ENCODE measurements at places on chromosomes 4 and X.

- DNase-seq = no peak
These were observed 86.9 kb downstream of the TMEM164 start for GRCh38 chrX:110089656-110090403.

GRCh38 chrX:23765449-23765848, 17.5 kb upstream of the SAT1 start:
- DNase-seq = no peak

DNA sequence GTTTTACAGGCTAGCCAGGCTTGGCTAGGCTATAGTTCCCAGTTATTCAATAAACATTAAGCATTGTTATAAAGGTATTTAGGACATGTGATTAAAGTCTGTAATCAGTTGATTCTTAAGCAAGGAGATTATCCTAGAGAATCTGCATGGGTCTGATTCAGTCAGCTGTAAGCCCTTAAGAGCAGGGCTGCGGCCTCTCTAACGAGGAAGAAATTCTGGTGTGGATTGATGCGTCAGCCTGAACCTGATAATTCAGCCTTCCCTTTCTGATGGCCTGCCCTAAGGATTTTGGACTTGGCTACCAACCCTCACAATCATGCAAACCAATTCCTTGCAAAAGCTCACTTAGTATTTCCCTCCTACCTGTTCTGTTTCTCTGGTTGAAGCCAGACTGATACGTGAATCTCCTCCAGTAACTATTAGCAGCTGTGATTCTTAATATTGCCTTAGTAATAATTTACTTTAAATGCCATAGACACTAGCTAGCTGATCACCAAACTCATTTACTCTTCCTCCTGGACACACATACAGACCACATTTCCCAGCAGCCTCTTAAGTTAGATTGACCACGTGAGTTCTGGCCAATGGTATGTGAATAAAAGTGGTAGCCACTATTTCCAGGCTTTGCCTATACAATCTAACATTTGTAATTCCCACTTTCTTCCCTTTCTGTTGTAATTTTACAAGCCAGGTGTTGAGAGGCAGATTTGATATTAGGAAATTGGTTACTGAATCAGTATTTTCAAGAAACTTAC, 678.0 kb upstream of the INTU start:
- DNase-seq = no peak

DNA sequence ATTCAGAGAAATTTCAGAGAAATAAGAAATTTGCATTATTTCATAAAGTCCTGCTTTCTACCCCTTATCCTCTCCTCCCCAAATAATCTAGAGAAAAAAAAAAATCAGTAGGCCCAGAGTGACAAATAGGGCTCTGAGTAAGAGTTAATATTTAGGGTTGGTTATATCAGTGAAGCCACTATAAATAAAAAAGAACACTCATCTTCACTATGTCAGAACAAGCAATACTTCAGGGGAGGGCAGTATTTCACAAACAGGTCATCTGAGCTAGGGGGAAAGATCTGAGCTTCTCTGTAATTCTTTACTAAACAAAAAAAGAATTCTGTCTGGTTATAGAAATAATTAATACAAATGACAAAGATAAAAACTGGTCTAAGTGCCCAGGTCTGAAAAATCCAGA, 39.4 kb downstream of the PDE5A start:
- DNase-seq = no peak

- DNase-seq = no peak
These were observed 105.0 kb upstream of the NR0B1 start for GRCh38 chrX:30414144-30414543.

GRCh38 chr4:169668069-169668721, 47.8 kb downstream of the CLCN3 start:
- DNase-seq = no peak

GRCh38 chrX:120311727-120312063, 434 bp upstream of the TMEM255A start:
- no peak for DNase-seq

- no peak for DNase-seq
These were observed 60.0 kb downstream of the ARHGAP10 start for GRCh38 chr4:147791865-147792264.

DNA sequence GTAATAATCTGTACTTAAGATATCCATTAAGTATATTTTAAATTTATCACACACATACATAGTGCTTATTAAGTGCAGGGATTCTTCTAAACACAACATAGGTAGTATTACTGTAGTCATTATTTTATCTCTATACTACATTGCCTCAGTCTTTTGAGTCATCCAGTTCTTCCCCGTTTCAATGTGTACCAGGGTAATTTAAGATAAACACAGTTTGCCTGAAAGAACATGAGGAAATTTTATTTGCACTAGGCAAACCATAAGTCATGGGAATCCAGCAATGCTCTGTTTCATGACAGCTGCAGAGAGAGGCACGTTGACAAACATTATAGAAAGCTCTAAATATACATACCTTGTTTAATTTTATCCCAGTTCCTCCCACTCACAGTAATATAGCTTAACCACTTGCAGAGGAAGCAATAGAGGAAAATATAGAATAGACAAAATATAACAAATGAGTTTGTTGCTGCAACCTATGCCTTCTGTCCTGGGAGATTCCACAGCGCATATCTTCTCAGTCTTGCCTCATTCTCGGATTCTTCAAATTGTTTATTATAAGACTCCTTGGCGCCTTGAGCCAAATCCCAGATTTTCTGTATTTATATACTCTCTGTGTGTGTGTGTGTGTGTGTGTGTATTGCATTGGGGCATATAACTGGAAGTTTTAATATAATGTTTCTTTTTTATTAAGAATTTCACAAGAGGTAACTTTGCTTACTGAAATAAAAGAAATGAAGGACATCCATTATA, 258.6 kb downstream of the FAM133A start:
- DNase-seq = peak; percentile 31

- DNase-seq = no peak
These were observed 96.4 kb upstream of the C1GALT1C1 start for GRCh38 chrX:120726294-120726693.

DNA sequence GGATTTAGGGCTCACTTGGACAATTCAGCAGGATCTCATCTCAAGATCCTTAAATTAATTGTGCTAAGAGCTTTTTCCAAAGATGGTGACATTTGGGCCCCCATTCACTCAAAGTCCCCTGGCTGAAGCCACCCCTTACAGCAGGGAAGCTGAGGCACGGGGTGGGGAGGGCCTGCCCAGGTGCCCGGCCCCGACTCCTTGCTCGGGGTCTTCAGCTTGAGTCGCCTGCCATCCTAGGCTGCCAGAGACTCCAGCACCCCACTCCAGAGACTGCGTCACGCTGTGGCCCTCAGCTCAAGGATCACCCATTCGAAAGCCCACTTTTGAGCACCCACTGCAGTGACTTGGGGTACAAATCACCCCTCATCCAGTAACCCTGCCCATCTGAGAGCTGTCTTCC, 39.2 kb upstream of the GPR78 start:
- DNase-seq = no peak

DNA sequence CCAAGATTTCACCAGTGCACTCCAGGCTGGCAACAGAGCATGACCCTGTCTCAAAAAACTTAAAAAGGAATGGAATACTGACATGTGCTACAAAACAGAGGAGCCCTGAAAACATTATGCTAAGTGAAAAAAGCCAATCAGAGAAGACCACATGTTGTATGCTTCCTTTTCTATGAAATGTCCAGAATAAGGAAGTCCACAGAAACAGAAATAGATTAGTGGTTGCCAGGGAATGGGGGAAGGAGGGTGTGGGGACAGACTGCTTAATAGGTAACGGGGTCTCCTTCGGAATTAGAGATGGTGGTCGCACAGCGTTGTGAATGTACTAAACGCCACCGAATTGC, 30.1 kb upstream of the KIAA0232 start:
- no peak for DNase-seq

- no peak for DNase-seq
These were observed 281.3 kb downstream of the PPP3CA start for GRCh38 chr4:101065935-101066485.

- no peak for DNase-seq
These were observed 136.8 kb upstream of the RAPGEF2 start for GRCh38 chr4:158966091-158966490.

- DNase-seq = no peak
These were observed 772 bp upstream of the WNK3 start for GRCh38 chrX:54358424-54359211.

GRCh38 chr4:145195167-145195952, 15.0 kb upstream of the OTUD4 start:
- peak; percentile 4 for DNase-seq

DNA sequence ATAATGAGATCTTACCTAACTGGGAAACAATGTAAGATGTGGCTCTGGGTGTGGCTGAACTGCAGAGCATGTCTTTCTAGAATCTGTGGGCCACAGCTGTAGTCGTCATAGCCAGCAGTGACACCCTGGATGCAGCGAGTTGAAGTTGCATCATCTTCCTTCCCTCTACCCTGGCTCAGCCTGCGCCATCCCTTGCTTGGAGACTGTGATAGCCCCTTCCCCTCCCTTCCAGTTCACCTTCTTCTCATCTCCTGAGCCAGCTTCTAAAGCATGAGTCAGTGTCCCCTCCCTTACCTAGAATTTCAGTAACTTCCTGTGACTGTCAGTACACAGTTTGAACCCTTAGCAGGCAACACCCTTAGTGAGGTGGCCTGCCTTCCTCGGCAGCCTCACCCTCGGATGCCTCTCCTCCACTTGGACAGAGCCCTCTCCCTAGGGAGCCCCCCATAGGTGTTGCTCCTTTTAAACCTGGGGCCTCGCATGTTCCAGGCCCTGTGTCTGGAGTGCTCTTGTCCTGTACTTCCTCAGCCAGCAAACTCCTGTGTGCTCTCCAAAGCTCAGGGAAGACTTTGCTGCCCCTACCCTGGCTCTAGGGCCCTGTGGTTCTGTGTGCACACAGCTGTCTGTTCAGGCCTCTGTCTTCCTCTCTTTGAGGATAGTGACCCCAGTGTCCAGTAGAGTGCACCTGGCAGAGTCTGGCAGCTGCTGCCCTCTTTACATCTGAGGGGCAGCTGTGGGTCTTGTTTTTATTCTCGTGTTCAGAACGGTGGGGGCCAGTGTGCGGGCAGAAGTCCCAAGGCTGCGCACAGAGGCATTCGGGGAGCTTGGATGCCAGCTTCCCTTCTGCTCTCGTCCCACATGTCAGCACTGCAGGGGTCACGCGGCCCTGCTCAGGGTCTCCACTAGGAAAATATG, 43.7 kb upstream of the TADA2B start:
- DNase-seq = peak; percentile 88

- peak; percentile 43 for DNase-seq
These were observed 18.5 kb downstream of the ACSL1 start for GRCh38 chr4:184807256-184807655.

- DNase-seq = no peak
These were observed 4.2 kb upstream of the CXCL3 start for GRCh38 chr4:74042681-74043080.

- DNase-seq = no peak
These were observed 195.7 kb upstream of the IGFBP7 start for GRCh38 chr4:57305836-57306235.

DNA sequence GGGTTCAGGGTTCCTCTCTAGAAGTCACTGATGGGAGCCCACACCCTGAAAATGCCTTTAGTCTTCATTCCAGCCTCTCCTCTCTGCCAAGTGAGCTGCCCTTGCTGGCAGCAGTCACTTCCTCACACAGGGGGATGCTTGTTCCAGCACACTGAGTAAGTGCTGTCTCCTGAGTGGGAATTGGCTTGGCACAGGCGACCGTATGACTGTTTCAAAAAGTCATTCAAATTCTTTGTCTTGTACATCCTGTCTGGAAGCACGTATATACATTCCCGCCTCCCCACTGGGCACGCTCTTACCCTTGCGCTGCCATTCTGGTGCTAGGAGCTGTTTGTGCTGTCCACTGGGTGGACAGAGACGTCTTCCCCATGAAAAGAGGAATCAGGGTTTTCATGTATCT, 40.2 kb upstream of the CD99 start:
- no peak for DNase-seq

- no peak for DNase-seq
These were observed 16.5 kb downstream of the TRAPPC11 start for GRCh38 chr4:183675625-183676024.

GRCh38 chr4:18202486-18202885, 180.9 kb upstream of the LCORL start:
- DNase-seq = no peak

DNA sequence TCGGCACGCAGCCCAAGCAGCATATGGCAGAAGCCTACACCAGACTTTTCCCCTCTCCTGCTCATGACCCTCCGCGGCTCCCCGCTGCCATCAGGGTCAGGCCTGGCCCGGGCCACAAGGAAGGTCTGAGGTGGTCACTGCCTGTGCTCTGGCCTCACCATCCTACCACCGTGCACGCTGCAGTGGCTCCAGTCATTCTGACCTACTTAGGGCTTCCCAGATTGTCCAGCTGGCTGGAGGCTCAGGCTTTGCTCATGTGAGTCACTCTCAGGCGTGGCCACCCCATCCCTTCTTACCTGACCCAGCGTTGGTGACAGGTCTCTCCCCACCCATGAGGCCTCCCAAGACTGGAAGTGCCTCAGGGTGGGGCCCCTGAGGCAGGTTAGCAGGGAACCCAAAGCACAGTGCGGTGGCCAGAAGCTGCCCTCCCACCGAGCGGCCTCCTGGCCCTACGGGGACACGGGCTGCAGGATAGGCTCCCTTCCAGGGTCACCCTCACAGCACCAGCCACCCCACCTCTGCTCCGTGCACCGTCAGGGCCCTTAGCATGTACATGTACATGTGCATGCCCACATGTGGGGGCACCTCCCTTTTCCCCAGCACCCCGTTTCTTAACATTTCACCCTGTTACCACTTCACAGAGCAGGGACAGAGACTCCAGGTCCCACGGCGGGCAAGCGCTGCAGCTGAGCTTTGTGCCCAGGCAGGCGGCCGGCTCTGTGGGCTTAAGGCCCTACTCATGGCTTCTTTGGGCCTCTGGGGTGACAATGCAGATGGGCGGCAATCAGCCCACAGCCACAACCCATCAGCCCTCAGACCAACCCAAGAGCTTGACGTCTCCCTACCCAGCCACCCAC, 2.2 kb downstream of the TREX2 start:
- DNase-seq = peak; percentile 10

DNA sequence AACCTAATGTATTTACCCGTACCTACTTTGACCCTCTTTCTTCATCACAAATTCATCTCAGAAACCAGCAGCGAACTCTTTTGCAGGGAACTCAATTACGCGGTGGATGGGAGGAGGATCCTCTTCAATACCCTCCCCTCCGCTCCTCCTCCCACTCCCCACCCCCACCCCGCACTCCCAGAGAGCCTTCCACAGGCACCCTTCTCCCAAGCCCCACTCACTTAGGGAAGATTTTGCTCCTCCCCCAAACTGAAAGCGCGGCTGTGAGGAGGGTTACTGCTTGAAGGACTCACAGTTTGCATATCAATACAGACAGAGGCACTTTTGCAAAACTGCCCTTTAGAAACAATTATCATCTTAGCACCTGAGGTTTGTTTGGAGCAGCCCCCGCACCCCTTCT, 960 bp upstream of the IL1RAPL1 start:
- no peak for DNase-seq

DNA sequence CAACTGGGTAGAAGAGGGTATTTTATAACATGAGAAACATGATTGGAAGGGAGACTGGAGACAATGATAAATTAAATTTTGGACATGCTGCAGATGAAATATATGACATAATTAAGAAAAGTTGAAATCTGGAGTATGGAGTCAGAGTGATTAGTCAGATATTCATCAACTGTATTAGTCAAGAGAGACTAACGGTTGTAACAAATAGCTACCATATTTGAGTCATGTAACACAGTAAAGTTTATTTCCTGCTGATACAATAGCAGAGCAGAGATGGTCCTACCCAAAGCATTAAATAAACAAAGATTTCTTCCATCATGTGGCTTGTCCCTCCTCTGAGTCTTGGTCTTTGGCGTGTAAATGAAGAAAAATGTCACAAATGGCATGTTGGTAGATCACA, 321.3 kb downstream of the GALNTL6 start:
- no peak for DNase-seq

Measured in MCF 10A (cell line).